ENCODE measurements at places on chromosomes 5 and 9.

- DNase-seq: no peak
Observed at GRCh38 chr5:146334074-146334533, 4.5 kb upstream of the POU4F3 start.

- DNase-seq: no peak
Observed at GRCh38 chr5:142840575-142840974, 70.4 kb downstream of the ARHGAP26 start.

- no peak for DNase-seq
Observed at GRCh38 chr9:132456241-132456640, 46.2 kb downstream of the CFAP77 start.

DNA sequence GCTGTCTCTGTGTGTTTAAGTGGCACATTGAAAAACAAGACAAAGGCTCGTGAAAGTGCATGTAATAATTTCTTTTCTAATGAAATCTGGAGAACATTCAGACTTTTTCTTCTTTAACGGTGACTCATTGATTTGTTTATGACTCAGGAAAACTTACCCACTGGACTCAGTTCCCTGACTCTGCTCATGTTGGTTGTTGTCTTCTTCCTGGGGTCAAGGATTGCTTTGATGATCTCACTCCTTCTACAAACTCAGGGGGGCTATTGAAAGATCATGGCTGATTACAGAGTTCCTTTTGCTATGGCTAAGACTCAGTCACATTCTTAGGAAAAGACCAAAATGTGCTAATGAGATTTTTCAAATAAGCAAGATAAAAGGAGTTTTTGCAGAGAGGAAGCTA lies 141.1 kb upstream of the DAP start:
- DNase-seq: no peak

- no peak for DNase-seq
Observed at GRCh38 chr5:42235837-42236236, 187.4 kb upstream of the GHR start.

DNA sequence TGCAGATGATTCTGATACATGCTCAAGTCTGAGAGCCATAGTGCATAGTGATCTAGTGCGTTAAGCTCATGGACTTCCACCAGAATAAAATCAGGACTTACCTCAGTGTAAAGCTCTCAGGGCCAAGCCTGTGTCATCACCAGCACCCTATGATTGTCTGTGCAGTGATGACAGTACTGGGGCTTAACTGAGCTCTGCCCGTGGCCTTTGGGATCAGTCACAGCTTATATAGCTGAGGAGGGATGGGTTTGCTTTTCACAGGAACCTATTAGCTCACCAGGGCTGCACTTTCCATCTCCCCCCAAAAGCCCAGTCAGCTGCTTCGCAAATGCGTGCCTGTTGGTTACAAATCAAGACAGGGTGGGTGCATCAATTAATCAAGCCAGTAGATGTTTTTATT lies 246.9 kb downstream of the NR3C1 start:
- no peak for DNase-seq

DNA sequence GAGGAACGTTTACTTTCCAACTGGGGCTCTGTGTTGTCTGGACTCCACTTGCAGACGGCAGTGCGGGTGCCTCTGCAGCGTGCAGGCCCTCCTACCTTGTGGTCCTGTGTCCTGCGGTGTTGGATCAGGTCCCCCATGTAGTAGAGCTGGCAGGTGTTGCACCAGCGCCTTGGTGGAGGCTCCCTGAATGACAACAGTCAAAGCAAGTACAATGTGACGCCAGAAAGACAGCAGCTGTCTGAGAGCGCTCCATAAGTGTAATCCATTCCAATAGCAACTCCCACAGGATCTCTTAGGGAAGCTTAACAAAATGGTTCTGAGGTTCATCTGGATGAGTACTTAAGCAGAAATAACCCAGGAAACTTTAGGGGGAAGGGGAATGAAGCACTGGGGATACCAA lies 9.9 kb downstream of the BBLN start:
- DNase-seq: no peak

GRCh38 chr9:37002413-37003217 lies 31.5 kb downstream of the PAX5 start:
- DNase-seq: no peak

- no peak for DNase-seq
Observed at GRCh38 chr9:137113385-137114159, 961 bp downstream of the DPP7 start.

- no peak for DNase-seq
Observed at GRCh38 chr9:96167011-96167410, 135.0 kb downstream of the HSD17B3 start.

GRCh38 chr9:107632216-107632615 lies 142.6 kb upstream of the KLF4 start:
- DNase-seq: no peak

All from fibroblast of pulmonary artery (primary cell).